ENCODE measurements at places on chromosomes 4 and X.

- no peak for DNase-seq
These were observed 11.5 kb downstream of the XIAP start for GRCh38 chrX:123871309-123871708.

DNA sequence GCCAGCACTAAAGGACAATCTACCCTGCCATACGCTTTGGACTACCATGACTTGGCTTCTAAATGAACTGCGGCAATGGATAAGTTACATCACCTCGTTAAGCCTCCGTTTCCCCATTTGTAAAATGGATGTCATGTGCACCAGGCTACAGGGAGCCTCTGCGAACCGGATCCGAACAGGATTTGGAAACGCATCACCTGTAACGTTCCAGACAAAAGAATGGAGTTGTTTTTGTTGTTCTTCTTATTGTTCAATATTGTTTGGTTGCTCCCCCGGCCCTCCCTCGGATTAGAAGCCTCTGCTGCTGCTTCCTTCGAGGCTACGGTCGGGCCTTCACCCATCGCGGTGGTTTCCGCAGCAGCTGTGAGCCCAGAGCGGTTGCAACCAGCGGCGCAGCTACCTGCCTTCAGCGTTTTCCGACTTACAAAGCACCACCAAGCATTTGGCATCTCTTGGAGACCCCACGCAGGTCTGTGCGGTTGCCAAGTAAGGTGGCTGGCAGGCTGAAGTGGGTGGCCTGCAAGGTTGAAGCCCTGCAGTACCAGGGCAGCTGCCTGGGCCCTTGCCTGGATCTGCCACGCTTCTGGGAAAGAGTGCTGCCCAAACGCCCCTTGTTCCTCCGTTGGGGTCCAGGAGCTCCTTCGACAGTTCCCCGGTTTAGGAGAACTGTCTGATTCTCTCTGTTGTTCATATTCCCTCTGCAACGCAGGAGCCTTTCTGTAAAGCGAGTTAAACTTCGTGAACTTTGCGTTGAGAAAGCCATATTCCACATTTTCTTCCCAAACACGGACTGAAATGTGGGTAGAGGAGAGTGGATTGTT lies 7.1 kb downstream of the NKX3-2 start:
- DNase-seq = no peak

- DNase-seq = no peak
These were observed 89.2 kb upstream of the PRDX4 start for GRCh38 chrX:23578079-23578478.

GRCh38 chr4:56424697-56425514 lies 10.5 kb downstream of the PPAT start:
- no peak for DNase-seq

DNA sequence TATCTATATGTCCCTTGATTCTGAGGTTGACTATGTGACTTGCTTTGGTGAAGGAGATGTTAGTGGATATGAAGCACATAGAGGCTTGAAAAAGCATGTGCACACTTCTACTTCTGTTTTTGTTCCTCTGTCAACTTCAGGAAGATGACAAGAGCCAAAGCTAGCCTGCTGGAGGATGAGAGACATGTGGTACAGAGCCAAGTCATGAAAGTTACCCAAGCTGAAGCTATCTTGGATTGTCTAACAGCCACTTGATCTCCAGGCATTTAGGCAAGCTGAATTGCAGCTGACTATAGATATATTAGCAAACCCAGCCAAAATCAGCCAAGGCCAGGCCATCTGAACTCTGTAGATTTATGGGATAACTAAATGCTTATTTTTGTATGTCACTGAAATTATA lies 70.8 kb upstream of the DYNLT3 start:
- no peak for DNase-seq

DNA sequence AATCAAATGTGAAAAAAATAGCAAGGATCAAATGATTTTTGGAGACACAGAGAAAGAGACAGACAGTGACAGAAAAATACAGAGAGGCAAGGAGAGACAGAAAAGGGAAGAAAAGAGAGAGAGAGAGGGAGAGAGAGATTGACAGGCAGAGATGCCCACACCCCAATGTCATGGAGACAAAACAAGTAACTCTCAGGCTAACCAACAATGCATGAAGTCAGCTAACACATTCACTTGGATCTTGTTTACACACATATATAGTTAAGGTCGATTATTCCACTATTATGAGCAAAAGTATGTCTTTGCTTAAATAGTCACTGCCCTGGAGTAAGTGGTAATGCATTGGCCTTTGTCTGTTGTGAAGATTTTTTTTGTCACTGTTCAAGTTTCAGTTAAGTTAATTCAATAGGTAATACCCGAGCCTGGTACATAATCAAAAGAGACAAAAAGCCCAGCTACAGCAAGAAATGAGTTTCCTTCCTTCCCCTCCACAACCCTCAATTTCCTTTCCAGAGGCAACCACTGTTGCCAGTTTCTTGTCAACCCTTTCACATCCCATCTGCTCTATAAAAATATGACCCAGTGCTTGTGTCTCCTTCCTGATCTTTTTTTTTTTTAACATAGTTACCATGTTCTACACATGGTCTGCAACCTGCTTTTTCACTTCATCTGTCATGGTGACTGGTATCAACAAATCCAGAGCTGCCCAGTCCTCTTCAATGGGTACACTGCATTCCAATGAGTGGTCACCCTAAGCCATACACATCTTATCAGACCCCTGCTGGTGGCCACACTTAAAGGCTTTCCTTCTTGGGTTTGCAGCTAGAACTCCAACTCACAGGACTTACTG lies 52.1 kb downstream of the PROM1 start:
- DNase-seq = no peak
